ENCODE measurements at places on chromosomes 7 and 10. TPM values are rescaled to one million over a fixed set of nuclear protein-coding genes. Genes with fewer than 3 reads are reported as not detected.

The SKIDA1 gene
- 0.56 TPM for total RNA-seq

The EBLN1 gene
- not detected for total RNA-seq

The CDK13 gene
- 50.2 TPM for total RNA-seq

The ADO gene
- total RNA-seq, result 22.1 TPM

The GHRHR gene
- total RNA-seq, result not detected

The TSPAN12 gene
- total RNA-seq, result not detected

The LEP gene
- total RNA-seq, result not detected

The HYAL4 gene
- total RNA-seq, result not detected

The SPDYE9 gene
- total RNA-seq, result not detected

The CYP3A7 gene
- total RNA-seq, result not detected

The PNLIPRP3 gene
- total RNA-seq, result 9.5 TPM

The CPA5 gene
- 0.42 TPM for total RNA-seq

The OR6B1 gene
- total RNA-seq, result not detected

The TBRG4 gene
- 77.2 TPM for total RNA-seq

GRCh38 chr7:38934536-38934935 is 25.5 kb upstream of the VPS41 start:
- no peak for DNase-seq

GRCh38 chr10:78905015-78905956 is 163.5 kb upstream of the ZMIZ1 start:
- DNase-seq, result no peak

DNA sequence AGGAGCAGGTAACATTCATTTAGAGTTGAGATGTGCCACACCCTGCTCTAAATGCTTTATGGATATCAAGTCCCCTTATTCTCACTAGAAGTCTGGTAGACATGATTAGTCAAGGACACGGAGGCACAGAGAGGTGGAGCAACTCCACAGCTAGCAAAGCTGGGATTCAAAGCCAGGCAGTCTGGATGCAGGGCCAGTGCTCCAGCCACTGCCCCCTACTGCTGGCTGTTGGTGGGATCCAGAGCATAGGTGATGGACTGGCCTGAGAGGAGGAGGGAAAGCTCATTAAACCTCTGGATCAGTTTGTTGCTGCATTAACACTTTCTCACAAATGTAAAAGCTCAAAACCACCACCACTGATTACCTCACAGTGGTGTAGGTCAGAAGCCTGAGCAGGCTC is 22.6 kb upstream of the KBTBD2 start:
- DNase-seq, result no peak

- no peak for DNase-seq
These were observed 100.2 kb downstream of the TPK1 start for GRCh38 chr7:144735505-144736276.

- peak; percentile 10 for DNase-seq
These were observed 4.5 kb upstream of the COPG2 start for GRCh38 chr7:130673066-130673465.

DNA sequence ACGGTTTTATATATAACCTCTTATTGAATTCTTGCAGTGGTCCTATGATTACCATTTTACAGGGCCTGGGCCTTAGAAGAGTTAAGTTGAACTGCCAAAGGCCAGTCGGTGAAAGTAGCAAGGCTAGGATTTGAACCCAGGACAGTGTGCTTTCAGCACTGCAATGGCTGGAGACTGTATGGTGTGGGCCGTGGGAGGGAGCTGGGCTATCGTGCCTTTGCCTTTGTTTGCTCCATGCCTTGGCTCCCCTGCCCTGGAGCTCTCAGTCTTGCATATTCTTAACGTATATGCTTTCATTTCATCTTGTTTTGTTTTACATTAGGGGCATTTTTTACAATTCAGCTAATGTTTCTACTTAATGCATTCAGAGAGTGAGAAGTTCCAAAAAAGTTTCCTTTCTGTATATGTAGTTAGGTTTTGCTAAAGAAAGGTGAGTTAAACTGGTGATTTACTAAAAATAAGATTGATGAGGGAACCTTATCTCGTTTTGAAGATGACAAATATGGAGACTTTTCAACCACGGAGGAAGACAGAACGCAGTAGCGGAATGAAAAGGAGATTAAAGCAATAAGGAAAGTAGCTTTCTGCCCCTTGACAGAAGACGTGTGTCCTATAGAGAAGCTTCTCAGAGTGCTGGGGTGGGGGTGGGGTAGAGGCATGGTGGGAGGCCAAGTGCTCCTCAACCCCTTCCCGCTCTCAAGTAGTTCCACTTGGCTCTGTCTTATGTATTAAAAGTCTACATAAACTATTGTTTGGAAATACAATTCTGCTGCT is 82.5 kb downstream of the RTKN2 start:
- no peak for DNase-seq

DNA sequence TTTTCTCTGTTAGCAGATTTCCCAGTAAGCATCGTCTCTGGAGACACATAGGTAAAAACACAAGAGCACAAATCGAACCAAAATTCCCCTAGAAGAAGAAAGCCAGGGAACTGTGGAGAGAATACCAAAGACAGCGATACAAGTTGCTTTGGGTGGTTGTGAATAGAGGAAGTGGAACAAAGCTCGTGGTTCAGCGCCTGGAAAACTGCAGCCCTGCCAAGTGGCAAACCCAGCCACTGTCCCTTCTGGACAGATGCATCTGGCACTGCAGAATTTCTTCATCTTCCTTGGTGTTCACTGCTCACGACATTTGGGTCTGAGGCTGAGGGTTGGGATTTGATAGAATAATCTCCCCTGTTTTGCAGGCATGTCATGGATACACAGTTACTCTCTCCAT is 733.8 kb downstream of the PARD3 start:
- DNase-seq, result no peak

DNA sequence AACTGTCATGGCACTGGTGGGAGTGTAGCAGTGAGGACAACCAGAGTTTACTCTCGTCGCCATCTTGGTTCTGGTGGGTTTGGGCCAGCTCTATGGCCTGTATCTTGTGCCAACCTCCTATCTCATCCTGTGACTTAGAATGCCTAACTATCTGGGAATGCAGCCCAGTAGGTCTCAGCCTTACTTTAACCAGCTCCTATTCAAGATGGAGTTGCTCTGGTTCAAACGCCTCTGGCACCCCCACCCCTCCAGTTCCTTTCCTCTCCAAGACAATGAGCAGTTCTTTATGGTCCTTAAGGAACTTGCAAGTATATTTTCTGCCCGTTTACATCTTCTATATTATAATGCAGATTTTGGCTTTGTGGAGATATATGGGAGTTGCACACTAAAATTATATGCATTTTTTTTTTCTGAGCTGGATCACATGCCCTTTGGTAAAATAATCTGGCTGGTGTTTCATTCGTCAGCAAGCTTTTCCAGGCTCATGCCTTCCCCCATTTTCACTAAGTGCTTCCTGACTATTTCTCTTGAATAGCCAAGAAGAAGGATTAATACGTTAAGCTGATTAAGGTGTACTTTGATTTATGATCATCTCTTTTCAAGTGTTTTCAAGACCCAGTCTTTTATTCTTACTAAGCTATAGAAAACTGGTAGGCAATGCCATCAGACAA is 11.2 kb upstream of the WIPF3 start:
- no peak for DNase-seq

- DNase-seq, result peak; percentile 53
These were observed 734 bp downstream of the PTPN12 start for GRCh38 chr7:77537778-77538280.

GRCh38 chr7:31028006-31028405 is 24.1 kb upstream of the ADCYAP1R1 start:
- DNase-seq, result no peak

GRCh38 chr7:20217193-20217948 is at the start of gene MACC1:
MACC1 (minus strand) TSS chr7:20217384; CDS start chr7:20161862, 55,522 bp downstream.
- peak; percentile 69 for DNase-seq

DNA sequence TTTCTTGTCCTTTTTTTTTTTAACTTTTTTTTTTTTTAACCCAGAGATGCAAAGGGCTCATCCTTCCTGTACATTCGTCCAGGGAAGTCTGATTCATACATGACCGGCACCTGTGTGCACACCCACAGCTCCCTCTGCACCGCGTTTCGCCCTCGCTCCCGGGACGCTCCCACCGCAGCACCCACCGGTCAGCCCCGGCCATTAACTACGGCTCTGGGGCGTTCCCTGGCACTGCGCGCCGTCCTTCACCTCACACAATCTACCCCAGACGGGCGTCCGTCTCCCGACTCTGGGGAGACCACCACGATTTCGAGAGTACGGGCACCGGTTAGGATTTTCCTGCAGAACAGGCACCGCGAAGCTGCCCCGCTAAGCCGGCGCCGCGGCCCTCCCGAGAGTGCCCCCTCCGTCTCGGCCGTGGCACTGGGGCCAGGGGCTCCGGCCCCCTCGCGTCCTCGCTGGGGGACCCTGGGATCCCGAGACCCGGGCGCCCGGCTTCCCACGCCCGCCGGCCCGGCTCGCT is 452 bp downstream of the ATE1 start:
- DNase-seq, result peak; percentile 71

- DNase-seq, result no peak
These were observed 47.2 kb downstream of the MALSU1 start for GRCh38 chr7:23346316-23346715.

DNA sequence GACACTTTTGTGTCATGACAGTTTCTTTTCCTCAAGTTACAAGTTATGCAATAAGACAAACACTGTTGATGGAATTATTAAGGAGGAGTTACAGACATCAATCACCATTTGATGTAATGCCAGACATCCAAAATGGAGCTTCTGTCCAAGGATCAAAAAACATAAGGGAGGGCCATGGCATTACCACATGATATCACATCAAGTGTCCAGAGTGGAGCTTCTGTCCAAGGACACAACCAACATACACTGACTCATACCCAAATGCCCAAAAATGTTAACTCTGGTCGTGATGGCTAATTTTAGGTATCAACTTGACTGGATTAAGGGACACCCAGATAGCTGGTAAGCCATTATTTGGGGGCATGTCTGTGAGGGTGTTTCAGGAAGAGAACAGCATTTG is 140.4 kb downstream of the DOCK4 start:
- DNase-seq, result no peak

GRCh38 chr10:45255706-45256105 is 59.7 kb downstream of the OR13A1 start:
- no peak for DNase-seq

GRCh38 chr7:141231018-141231792 is 157.3 kb downstream of the TMEM178B start:
- DNase-seq, result peak; percentile 32

GRCh38 chr10:122140941-122141623 is 130.0 kb upstream of the BTBD16 start:
- DNase-seq, result peak; percentile 98

- no peak for DNase-seq
These were observed 312.8 kb upstream of the SORCS1 start for GRCh38 chr10:107477266-107477665.

- no peak for DNase-seq
These were observed 195.4 kb upstream of the GHITM start for GRCh38 chr10:83943920-83944319.

- no peak for DNase-seq
These were observed 122.3 kb downstream of the SH3PXD2A start for GRCh38 chr10:103733045-103733419.

- no peak for DNase-seq
These were observed 127.5 kb upstream of the PLXNA4 start for GRCh38 chr7:132703742-132704141.

- no peak for DNase-seq
These were observed 16.6 kb downstream of the RTKN2 start for GRCh38 chr10:62252051-62252450.

GRCh38 chr10:28765641-28766040 is 88.3 kb downstream of the BAMBI start:
- DNase-seq, result no peak

DNA sequence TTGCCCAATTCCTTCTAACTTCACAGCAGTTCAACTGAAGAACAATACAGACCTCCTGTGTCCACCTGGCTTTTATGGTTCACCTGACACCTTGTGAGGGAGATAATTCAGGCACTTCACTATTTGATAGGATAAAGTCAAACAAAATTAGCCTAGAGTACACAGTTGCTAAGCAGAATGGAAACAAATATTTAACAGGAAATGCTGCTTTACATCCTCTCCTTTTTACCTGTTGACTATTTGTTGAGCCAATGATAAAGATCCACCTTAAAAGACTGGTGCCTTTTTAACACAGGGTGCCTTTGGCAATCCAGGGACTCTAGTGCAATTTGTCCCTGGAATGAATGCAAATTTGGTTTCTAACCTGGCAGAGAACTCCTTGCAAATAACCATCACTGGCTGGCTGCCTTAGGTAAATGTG is 39.8 kb downstream of the ITPRID1 start:
- no peak for DNase-seq

GRCh38 chr10:6558759-6559461 is 21.2 kb downstream of the PRKCQ start:
- no peak for DNase-seq

GRCh38 chr7:332646-333392 is 42.8 kb downstream of the FOXL3 start:
- DNase-seq, result peak; percentile 68

DNA sequence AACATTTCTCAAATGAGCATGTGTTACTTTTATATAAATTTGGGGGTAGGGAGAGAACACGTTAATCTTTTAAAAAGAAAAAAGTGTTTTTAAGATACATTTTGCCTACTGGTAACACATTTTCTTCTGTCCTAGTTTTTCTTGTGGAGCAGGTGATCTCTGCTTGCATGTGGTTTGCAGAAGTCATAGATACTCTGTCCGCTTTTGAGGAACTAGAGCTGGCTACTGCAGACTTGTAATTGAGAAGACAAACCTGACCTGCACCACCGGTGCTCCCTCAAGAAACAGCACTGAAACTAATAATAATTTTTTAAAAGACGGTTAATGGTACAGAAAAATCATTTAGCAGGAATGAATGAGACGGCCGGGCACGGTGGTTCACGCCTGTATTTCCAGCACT is 243.1 kb downstream of the KIAA1217 start:
- DNase-seq, result no peak

DNA sequence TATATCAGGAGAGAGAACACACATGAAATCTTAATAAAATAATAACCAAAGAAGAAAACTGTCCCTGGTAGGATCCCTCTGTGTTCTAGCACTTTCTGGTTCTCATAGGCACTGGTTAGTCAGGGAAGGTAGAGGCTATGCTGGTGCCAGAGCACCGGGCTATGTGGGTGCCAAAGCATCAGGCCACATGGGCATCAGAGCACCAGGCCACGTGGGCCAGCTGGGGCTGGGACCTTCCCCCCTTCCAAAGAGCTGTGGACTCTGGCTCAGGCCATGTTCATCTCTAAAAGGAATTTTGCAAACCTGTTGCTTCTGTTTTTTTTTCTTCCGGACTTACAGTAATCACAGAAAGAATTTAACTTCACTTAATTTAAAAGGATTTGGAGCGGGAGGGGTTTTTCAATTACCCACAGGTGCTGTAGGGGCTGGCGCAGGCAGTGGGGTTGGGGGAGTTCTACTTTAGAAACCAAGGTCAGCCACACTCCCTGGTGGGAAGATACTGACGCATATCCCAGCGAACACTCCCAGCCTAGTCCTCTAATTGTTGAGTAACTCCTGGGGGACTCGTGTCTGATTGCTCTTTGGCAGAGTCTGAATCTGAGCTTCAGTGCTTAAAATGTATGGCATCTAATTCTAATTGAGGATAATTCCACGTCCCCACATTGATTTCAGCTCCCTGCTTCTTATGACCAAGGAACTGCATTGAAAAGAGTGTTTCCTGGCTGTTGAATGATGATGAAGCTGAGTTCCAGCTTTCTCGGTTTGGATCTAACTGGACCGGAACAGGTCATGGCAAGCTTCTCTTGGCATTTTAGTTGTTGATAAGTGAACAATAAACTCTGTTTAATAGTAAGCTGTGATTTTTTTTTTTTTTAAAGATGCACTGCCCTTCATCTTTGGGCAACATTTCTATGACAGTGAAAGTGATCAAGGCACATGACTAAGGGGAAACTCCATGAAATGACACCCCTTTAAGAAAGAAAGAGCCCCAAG is 110.7 kb upstream of the FZD8 start:
- no peak for DNase-seq

- DNase-seq, result no peak
These were observed 7.6 kb upstream of the PRKAG2 start for GRCh38 chr7:151884312-151885201.
